Smooth muscle cell of trachea (primary cell): ENCODE measurements at places on chromosomes 7 and 10. TPM values are rescaled to one million over a fixed set of nuclear protein-coding genes. Genes with fewer than 3 reads are reported as not detected.

The GPR15LG gene
- total RNA-seq, result not detected in 2 replicates

The NEUROD6 gene
- total RNA-seq, result not detected in 2 replicates

The AGBL3 gene
- 0.83 and 1.7 TPM in 2 replicates for total RNA-seq

The SFRP5 gene
- not detected in 2 replicates for total RNA-seq

The TEX47 gene
- total RNA-seq, result not detected in 2 replicates

The VENTX gene
- total RNA-seq, result under 0.01 TPM in 1 of 2 replicates, not detected in the other

The TRIM8 gene
- 85.8 and 101 TPM in 2 replicates for total RNA-seq

The OR2A5 gene
- not detected in 2 replicates for total RNA-seq

The AS3MT gene
- total RNA-seq, result 6.4 and 7.6 TPM in 2 replicates

The TMEM229A gene
- total RNA-seq, result not detected in 2 replicates

The SPDYE16 gene
- 0.33 and 0.44 TPM in 2 replicates for total RNA-seq

The SCART1 gene
- total RNA-seq, result 3.0 and 3.9 TPM in 2 replicates

The RHEB gene
- total RNA-seq, result 59.2 and 74.9 TPM in 2 replicates

The HABP2 gene
- total RNA-seq, result not detected in 2 replicates

The LIPF gene
- 0.29 TPM in 1 of 2 replicates, not detected in the other for total RNA-seq
